ENCODE measurements at places on chromosomes 4 and X. TPM values are rescaled to one million over a fixed set of nuclear protein-coding genes. Genes with fewer than 3 reads are reported as not detected.

- no peak for DNase-seq
- H3K4me3 ChIP-seq = no peak overlapping the region
- H3K36me3 ChIP-seq = no peaks in the 10 kb centered on the region
- H3K27ac ChIP-seq = no peak overlapping the region
- no peaks in the 10 kb centered on the region for H3K27me3 ChIP-seq
- no peaks in the 10 kb centered on the region for H3K4me1 ChIP-seq
Measured at GRCh38 chrX:10393899-10394298, 226.5 kb downstream of the MID1 start.

The DHRSX gene
- total RNA-seq = 15.2 TPM

DNA sequence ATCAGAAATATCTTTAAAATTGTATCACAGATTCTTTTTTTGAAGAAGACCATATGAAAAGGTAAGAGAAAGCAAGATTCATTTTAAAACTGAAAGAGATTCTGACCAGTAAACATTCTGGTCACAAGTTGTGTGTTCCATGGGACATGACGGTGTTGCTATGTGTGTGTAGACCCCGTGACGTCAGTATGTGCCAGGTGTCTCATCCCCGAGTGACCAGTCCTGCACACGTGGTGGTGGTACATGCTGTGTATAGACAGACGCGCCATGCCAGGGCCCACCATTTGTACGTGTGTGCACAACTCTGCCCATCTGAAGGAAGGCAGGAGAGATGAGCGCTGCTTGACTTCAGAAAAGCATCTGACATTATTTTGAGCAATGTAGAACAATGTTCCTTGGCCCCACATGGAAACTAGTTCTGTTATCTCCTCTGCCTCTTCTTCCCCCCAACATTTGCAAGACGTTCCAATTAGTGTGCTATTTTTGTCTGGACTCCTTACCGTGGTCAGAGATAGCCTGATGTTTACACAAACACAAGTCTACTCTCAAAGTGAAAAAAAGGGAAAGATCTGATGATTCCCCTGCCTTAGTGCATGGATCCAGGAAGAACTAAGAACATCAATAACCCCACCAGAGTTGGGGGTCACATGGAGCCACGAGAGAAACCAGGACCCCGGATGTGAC, 51.2 kb downstream of the IRF2 start:
- DNase-seq = no peak
- no peaks in the 10 kb centered on the region for H3K27me3 ChIP-seq

The BCORL1 gene
- 1.7 TPM for total RNA-seq

GRCh38 chr4:133129237-133129636, 19.9 kb upstream of the PCDH10 start:
- no peak overlapping the region for H3K4me3 ChIP-seq
- no peaks in the 10 kb centered on the region for H3K27me3 ChIP-seq
- H3K36me3 ChIP-seq = no peaks in the 10 kb centered on the region
- H3K4me1 ChIP-seq = no peaks in the 10 kb centered on the region

GRCh38 chr4:187183826-187184225, 460.2 kb upstream of the FAT1 start:
- no peak overlapping the region for H3K27ac ChIP-seq
- peaks cover 5% of the 10 kb centered on the region for H3K27me3 ChIP-seq
- H3K4me3 ChIP-seq = no peak overlapping the region
- DNase-seq = no peak

The AMBN gene
- not detected for total RNA-seq

DNA sequence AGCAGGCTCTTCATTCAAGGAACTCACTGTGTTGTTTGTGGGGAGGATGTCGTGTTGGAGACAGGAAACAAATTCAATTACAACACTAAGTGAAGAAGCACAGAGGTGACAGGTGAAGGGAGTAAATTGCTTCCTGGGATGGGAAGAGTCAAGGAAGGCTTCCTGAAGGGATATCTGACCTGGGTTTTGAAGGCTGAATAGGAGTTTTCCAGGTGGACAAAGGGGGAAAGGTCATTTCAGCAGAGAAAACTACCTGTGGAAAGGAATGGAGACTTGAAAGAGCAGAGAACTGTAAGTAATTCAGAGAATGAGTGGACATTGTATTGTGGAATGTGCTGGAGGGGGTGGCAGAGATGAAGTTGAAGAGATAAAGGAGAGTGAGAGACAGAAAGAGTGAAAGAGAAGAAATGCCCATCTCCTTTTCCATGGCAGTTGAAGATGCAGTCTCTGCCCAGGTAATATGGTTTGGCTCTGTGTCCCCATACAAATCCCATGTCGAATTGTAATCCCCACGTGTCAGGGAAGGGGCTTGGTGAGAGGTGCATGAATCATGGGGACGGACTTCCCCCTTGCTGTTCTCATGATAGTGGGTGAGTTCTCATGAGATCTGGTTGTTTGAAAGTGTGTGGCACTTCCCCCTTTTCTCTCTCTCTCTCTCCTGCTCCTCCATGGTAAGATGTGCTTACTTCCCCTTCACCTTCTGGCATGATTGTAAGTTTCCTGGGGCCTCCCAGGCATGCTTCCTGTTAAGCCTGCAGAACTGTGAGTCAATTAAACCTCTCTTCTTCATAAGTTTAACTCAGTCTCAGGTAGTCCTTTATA, 205.7 kb upstream of the BCOR start:
- no peak overlapping the region for H3K27ac ChIP-seq
- no peak for DNase-seq
- no peaks in the 10 kb centered on the region for H3K27me3 ChIP-seq
- H3K4me1 ChIP-seq = no peaks in the 10 kb centered on the region
- H3K4me3 ChIP-seq = no peak overlapping the region

The MAGEA2B gene
- total RNA-seq = not detected

- no peak overlapping the region for H3K4me3 ChIP-seq
- no peaks in the 10 kb centered on the region for H3K36me3 ChIP-seq
- no peak overlapping the region for H3K27ac ChIP-seq
- no peaks in the 10 kb centered on the region for H3K4me1 ChIP-seq
- no peaks in the 10 kb centered on the region for H3K27me3 ChIP-seq
Measured at GRCh38 chr4:127102361-127102760, 530.4 kb upstream of the INTU start.

DNA sequence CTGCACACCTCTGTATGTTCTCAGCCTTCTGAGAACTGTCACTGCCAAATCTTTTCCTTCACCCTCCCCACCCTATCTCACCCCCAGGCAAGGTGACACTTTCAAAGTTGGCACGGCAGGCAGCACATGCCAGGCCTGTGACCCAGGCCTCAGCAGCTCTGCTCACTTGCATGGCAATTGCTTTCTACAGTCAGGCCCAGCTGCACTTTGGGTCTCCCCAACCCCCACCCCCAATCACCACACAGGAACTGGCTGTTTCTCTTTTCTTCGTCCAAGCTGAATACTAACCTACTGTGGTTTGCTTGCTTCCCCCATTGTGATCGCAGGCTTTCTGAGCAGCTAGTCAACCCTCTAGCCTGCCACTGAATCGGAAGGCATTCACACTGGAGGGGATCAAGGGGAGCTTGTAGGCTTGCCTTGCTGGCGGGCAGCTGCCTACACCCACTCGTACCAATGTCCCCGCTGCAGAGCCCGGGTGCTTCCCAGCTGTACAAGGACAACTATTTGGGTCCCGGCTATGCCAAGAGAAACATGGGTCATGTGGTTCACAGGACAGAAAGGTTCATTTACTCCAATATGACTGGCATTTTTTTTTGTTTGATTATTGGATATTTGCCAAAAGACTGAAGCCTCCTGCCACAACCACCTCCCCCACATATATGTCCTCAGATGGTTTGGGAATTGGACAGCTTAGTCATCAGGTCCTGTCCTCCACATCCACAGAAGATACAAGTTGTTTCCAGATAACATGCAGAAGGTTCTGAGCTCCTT, 28.1 kb downstream of the SLC25A43 start:
- no peaks in the 10 kb centered on the region for H3K36me3 ChIP-seq
- peak; percentile 26 for DNase-seq
- H3K27me3 ChIP-seq = no peaks in the 10 kb centered on the region
- H3K4me1 ChIP-seq = peaks cover 5% of the 10 kb centered on the region
- H3K27ac ChIP-seq = no peak overlapping the region

DNA sequence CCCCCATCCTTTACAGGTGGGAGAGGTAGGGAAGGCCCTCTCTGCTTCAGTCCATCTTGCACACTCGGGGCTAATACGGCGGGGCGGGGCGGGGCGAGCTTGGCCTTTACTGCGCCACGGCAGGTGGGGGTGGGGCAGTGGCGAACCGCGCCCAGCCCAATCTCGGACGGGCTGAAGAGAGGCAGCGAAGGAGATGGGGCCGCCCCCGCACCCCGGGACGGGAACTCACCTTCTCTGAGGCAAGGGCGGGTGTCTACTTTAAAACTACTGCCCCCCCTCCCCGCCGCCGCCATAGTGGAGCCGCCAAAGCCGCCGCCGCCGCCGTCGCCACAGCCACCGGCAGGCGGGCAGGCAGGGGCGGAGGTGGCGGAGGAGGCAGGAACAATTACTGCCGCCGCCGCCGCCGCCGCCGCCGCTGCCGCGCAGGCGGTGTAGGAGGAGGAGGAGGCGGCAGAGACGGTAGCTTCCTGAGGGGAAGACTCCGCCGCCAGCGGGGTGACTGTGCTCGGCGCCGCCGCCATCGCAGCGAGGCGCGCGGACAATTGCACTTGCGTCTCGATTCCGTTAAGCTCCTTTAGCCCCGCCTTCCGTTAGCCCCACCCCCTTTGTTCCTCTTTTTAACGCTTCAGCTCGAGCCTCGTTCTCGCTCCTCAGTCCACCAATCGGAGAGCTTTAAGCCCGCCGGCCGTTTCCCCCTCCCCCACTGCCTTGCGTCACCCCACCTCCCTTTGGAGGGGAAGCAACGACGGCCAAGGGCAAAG, at the start of gene ZMAT1:
TSS of gene ZMAT1 (minus strand) at position 540 of the 761 bp plus-strand sequence. CDS start at position 521, 19 bp downstream.
- DNase-seq = peak; percentile 81
- no peaks in the 10 kb centered on the region for H3K27me3 ChIP-seq
- H3K4me1 ChIP-seq = no peaks in the 10 kb centered on the region
- H3K27ac ChIP-seq = no peak within 1 kb of the TSS
- no peaks in the 10 kb centered on the region for H3K36me3 ChIP-seq

DNA sequence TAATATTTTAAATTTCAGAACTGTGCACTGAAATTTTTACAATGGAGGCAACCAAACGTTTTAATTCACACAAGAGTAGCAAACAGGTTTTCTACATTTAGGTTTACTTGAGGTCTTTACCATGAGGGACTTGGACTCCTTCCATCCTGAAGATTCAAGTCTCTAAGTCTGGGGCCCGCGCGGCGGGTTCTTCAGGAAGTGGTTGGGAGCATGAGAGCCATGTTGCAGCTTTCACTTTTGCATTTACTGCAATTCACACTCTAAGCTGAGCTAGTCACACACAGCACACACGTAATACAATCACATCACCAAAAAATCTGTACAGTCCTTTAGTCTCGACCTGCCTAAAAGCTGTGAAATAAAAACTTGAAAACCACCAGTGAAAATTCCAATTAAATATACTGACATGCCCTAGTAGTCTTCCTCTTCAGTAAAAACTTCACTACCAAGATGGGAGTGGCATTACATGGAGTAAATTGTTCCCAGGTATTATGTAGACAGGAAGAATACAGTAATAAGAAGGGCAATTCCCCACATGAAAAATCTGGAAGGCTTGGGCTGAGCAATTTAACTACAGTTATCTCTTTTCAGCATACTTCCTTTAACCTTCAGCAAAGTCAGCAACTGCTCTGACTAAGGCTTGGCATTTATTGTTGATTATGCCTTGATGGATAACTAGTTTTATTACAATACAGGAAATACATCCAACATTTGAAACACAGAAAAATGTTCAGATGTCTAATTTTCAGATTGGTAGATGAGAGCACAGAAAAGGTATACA, 571.1 kb upstream of the DIPK2B start:
- H3K4me3 ChIP-seq = peak overlapping the region; percentile 90
- H3K4me1 ChIP-seq = peaks cover 41% of the 10 kb centered on the region
- no peaks in the 10 kb centered on the region for H3K27me3 ChIP-seq
- DNase-seq = peak; percentile 83
- H3K36me3 ChIP-seq = peaks cover 30% of the 10 kb centered on the region

The PPEF2 gene
- not detected for total RNA-seq

GRCh38 chrX:88903989-88904718, 157.1 kb downstream of the CPXCR1 start:
- H3K36me3 ChIP-seq = no peaks in the 10 kb centered on the region
- H3K4me3 ChIP-seq = no peak overlapping the region
- no peaks in the 10 kb centered on the region for H3K27me3 ChIP-seq
- no peak overlapping the region for H3K27ac ChIP-seq
- no peak for DNase-seq

- H3K4me3 ChIP-seq = no peak overlapping the region
- 0 out of 2 replicates have a peak, but pooled peaks cover 3% of the 10 kb centered on the region for H3K27me3 ChIP-seq
- DNase-seq = peak; percentile 29
Measured at GRCh38 chr4:175951794-175952193, 113.8 kb upstream of the WDR17 start.

The ZXDA gene
- 3.7 TPM for total RNA-seq

- no peaks in the 10 kb centered on the region for H3K4me1 ChIP-seq
- no peak overlapping the region for H3K27ac ChIP-seq
- no peak for DNase-seq
- H3K36me3 ChIP-seq = no peaks in the 10 kb centered on the region
- H3K4me3 ChIP-seq = no peak overlapping the region
Measured at GRCh38 chr4:162265802-162266201, 102.0 kb upstream of the FSTL5 start.

GRCh38 chr4:14719053-14719452, 283.2 kb upstream of the CPEB2 start:
- H3K27me3 ChIP-seq = no peaks in the 10 kb centered on the region
- H3K27ac ChIP-seq = no peak overlapping the region
- H3K4me3 ChIP-seq = no peak overlapping the region
- H3K36me3 ChIP-seq = no peaks in the 10 kb centered on the region
- DNase-seq = peak; percentile 48
- no peaks in the 10 kb centered on the region for H3K4me1 ChIP-seq

GRCh38 chr4:76363556-76364290, 57.2 kb downstream of the STBD1 start:
- no peaks in the 10 kb centered on the region for H3K27me3 ChIP-seq
- H3K27ac ChIP-seq = no peak overlapping the region
- no peaks in the 10 kb centered on the region for H3K36me3 ChIP-seq
- H3K4me1 ChIP-seq = no peaks in the 10 kb centered on the region
- H3K4me3 ChIP-seq = no peak overlapping the region
- DNase-seq = peak; percentile 32

The TLR3 gene
- total RNA-seq = 0.54 TPM

- H3K27me3 ChIP-seq = no peaks in the 10 kb centered on the region
- H3K4me3 ChIP-seq = no peak overlapping the region
- DNase-seq = no peak
- H3K27ac ChIP-seq = no peak overlapping the region
- H3K36me3 ChIP-seq = no peaks in the 10 kb centered on the region
- peaks cover 42% of the 10 kb centered on the region for H3K4me1 ChIP-seq
Measured at GRCh38 chrX:96433409-96434077, 251.1 kb upstream of the DIAPH2 start.

DNA sequence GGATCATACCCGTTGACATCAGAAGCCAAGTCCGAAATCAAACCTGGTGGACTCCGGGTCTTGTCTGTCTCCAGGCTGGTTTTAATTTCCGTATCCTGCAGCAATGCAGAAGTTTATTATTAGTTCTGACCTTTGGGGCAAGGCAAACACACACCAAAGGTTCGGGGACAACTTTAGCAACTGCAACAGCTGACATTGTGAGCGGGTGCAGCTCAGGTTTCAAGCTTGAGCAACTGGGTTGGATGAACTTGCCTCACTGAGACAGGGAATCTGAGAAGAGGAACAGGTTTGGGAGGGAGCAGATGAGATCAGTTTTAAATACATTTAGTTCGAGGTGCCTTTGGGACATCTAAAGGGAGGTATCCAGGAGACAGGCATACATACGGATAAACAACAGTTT, 110.7 kb downstream of the GNL3L start:
- no peaks in the 10 kb centered on the region for H3K36me3 ChIP-seq
- no peaks in the 10 kb centered on the region for H3K27me3 ChIP-seq
- H3K4me1 ChIP-seq = peaks cover 11% of the 10 kb centered on the region
- no peak overlapping the region for H3K4me3 ChIP-seq
- peak overlapping the region; percentile 96 for H3K27ac ChIP-seq

GRCh38 chrX:106862972-106863688, 40.0 kb downstream of the RIPPLY1 start:
- no peaks in the 10 kb centered on the region for H3K27me3 ChIP-seq
- no peak overlapping the region for H3K27ac ChIP-seq
- 0 out of 2 replicates have a peak, but pooled peaks cover 4% of the 10 kb centered on the region for H3K4me1 ChIP-seq
- no peaks in the 10 kb centered on the region for H3K36me3 ChIP-seq
- no peak overlapping the region for H3K4me3 ChIP-seq
- no peak for DNase-seq
